ENCODE measurements at places on chromosomes 11 and 22. TPM values are rescaled to one million over a fixed set of nuclear protein-coding genes. Genes with fewer than 3 reads are reported as not detected.

The GSTT2 gene
- not detected for total RNA-seq

The MAJIN gene
- not detected for total RNA-seq

The UBQLNL gene
- not detected for total RNA-seq

The CD3G gene
- total RNA-seq: not detected

The CRYBA4 gene
- total RNA-seq: not detected

The POTEH gene
- not detected for total RNA-seq

Measured in A549 treated with dexamethasone at 1 μM for 4 hours (cell line).